Right kidney (tissue), 9 donors: ENCODE measurements at places on chromosomes 2 and 18.

- DNase-seq, result peak; percentile 71
Observed at GRCh38 chr2:26299471-26300101, 46.4 kb upstream of the SELENOI start.

- no peak for DNase-seq
Observed at GRCh38 chr2:453132-453531, 165.2 kb upstream of the ALKAL2 start.

DNA sequence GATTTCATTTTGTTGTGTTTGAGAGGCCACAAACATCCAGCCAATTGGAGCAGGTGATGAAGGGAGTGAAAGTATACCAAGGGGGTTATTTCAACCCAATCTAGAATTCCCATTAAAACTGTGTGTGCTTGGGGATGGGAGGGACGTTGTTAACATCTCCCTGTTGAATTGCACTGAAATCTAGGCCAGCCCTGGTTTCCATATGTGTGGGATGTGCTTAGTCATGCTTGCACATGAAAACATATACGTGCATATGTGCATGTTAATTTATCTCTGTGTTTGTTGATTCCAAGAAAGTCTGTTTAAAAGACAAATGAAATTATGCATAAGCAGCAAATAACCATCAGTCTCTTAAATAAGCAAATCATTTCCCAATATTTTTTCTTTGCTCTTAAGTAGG, 5.6 kb downstream of the CELF4 start:
- DNase-seq, result no peak

DNA sequence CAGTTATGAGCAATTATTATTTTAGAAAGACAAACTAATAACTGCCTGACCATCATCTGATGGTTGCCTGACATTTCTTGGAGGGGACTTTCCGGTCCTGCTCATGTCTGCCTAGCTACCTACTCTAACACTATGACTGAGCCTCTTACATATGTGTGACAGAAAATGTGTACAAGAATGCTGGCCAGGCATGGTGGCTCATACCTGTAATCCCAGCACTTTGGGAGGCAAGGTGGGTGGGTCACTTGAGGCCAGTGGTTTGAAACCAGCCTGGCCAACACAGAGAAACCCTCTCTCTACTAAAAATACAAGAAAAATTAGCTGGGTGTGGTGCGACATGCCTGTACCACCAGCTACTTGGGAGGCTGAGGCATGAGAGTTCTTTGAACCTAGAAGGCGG, 666.3 kb downstream of the KCNJ3 start:
- DNase-seq, result no peak

DNA sequence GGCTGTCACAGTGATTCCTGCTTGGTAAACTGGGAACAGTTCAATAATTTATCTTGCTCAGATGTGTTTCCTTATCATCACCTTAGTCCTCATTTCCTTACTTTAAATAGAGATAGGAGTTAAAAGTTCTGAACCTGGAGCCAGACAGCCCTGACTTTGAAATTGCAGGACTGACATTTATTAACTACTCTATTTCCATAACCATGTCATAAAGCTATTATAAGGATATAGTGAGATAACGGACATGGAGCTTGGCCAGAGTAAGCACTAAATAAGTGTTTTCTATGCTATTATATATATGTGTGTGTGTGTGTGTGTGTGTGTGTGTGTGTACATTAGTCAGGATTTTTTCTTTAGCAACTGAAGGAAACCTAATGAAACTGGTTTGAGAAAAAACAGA, 13.1 kb downstream of the NT5DC4 start:
- no peak for DNase-seq

- DNase-seq, result no peak
Observed at GRCh38 chr2:48287976-48288375, 242.0 kb upstream of the STON1 start.

GRCh38 chr2:101395545-101396315, 8.4 kb upstream of the CREG2 start:
- DNase-seq, result no peak

- no peak for DNase-seq
Observed at GRCh38 chr2:141499123-141499522, 631.7 kb downstream of the LRP1B start.

DNA sequence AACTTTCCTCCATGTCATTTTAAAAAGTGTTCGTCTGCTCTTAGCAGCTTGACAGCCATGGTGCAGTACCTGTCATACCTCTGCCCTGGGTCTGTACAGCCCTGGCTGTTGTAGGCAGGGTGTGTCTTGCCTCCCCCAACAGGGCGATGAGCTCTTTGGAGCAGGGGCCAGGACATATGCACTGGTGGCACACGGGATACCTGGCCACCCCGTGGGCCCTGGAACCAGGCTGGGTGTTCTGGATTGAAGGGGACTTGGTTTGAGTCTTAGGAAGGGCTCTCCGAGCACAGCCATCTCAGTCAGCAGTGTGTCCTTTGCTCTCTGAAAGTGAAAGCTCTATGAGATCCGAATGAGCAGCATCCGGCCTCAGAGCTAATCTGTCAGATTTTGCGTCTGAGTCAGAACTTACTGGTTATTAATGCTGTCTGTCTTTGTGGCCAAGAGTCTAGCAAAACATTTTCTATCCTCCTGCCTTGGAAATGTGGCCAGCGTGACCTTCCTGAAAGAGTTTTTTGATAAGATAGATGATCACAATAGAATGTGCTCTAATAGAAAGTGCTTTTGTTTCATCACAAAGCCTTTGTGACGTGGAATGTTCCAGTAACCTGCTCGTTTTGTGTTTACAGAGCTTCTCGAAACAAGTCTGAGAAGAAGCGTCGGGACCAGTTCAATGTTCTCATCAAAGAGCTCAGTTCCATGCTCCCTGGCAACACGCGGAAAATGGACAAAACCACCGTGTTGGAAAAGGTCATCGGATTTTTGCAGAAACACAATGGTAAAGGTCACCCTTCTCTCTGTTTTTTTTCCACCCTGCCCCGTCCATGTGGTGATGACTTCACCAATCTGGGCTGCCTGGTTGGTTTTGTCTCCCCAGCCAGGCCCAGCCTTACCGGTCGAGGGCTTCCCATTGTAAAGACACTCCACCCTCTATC, 77.3 kb upstream of the RPL31 start:
- DNase-seq, result no peak

- no peak for DNase-seq
Observed at GRCh38 chr2:13550285-13551231, 833.8 kb downstream of the TRIB2 start.

DNA sequence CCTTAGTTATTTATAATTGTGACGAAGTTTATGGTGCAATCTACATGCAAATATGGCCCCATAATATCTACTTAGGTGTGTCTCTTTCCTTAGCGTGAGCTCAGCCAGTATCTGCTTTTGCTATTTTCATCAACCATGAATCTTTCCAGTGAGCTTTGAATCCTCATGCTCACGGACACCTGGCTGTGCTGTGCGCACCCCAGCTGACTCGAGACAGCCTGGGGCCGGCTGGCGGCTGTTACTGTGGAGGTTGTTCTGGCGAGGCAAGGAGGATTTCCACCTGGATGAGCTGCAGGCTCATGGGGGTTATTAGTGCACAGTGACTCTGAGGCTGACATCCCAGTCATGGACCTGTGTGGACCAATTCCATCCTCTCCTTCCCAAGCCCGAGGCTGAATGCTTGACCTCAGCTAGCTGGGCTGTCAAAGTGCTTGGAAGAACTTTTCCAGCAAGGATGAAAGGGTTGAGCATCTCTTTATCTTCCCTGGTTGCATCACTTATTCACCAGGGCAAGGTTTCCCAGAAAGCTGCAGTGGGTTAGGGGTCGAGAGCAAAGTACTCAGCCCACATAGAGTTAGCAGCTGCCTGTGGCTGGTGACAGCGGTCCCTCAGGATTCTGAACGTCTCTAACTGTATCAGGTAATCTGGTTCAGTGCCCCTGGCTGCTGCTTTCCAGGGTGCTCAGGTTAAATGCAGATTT, 141.7 kb downstream of the ARL4C start:
- DNase-seq, result peak; percentile 19

- DNase-seq, result no peak
Observed at GRCh38 chr18:12088096-12088495, 5.5 kb upstream of the ANKRD62 start.

GRCh38 chr2:119914266-119914665, 98.6 kb upstream of the EPB41L5 start:
- no peak for DNase-seq

GRCh38 chr2:173355132-173355865, 627 bp downstream of the CDCA7 start:
- DNase-seq, result peak; percentile 89

DNA sequence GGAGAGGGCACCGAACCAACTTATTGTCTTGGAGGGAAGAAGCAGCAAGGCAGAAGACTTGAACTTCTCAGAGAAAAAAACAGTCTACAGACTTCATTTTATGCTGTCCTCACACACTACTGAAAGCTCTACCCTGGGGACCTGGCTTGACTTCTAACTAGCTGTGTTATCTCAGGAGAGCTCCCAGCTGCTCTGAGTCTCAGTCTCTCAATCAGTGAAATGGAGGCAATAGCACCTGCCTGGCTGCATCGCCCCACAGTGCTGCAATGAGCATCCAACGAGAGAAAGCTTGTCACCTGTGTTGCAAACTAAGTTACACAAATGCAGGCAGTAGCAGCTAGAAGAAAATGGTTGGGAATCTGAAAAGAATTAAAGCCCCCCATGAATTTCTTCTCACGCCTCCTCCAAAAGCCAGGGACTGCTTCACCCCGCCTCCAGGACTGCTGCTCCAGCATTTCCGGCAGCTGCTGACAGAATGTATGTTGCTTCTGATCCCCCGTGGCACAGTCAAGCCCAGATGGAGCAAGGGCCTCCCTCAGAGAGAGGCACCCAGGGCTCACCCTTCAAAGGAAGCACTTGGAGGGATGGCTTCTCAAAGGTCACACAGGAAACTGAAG, 116.3 kb downstream of the BCL11A start:
- no peak for DNase-seq

GRCh38 chr2:7407001-7407400, 489.8 kb downstream of the RNF144A start:
- no peak for DNase-seq

DNA sequence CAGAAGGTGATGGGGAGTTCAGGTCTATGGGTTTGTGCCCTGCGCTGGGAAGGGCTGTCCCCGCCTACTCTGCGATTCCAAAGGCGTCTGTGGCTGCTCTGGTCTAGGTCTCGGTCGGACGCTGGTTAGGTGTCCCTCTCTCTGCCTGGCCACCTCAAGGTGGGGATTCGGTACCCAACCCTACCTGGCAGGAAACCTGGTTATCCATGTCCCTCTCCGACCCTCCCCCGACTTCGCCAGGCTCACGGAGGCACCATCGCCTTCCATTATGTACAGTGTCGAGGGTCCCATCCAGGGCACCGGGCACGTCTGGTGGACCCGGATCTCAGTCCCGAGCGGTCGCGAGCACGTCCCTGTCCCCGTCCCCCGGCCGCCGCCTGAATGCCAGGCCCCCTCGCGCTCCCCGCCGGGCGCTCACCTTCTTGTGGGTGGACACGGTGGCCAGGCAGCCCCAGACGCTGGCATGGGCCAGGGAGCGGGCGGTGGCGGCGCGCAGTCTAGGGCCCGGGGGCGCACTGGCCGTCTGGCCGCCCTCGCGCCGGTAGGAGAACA, 628 bp downstream of the CREG2 start:
- peak; percentile 42 for DNase-seq

DNA sequence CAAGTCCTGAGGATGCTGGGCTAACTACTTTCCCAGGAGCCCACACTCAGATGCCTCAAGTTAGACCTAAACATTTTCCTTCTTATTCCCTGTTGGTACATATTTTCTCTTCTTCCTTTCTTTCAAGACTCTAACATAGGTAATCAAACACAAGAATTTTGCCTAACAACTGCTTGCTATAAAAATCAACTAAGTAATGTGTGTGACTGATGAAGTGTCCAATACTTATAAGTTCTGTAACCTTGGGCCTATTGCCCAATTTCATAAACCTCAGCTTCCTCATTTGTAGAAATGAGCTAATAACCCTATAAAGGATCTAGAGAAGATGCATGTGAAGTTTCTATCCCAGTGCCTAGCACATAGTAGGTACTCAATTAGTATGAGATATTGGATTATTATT, 31.6 kb upstream of the PIK3C3 start:
- no peak for DNase-seq

- DNase-seq, result no peak
Observed at GRCh38 chr2:55649211-55649610, 31.8 kb upstream of the PPP4R3B start.
